ENCODE measurements at places on chromosomes 7 and 10. TPM values are rescaled to one million over a fixed set of nuclear protein-coding genes. Genes with fewer than 3 reads are reported as not detected.

ACSM6 gene
- total RNA-seq = not detected

- no peak for DNase-seq
Observed at GRCh38 chr7:90424720-90425119, 21.5 kb downstream of the CLDN12 start.

- no peak for DNase-seq
Observed at GRCh38 chr7:7490003-7490402, 45.7 kb downstream of the COL28A1 start.

SLC13A1 gene
- total RNA-seq = not detected

DNA sequence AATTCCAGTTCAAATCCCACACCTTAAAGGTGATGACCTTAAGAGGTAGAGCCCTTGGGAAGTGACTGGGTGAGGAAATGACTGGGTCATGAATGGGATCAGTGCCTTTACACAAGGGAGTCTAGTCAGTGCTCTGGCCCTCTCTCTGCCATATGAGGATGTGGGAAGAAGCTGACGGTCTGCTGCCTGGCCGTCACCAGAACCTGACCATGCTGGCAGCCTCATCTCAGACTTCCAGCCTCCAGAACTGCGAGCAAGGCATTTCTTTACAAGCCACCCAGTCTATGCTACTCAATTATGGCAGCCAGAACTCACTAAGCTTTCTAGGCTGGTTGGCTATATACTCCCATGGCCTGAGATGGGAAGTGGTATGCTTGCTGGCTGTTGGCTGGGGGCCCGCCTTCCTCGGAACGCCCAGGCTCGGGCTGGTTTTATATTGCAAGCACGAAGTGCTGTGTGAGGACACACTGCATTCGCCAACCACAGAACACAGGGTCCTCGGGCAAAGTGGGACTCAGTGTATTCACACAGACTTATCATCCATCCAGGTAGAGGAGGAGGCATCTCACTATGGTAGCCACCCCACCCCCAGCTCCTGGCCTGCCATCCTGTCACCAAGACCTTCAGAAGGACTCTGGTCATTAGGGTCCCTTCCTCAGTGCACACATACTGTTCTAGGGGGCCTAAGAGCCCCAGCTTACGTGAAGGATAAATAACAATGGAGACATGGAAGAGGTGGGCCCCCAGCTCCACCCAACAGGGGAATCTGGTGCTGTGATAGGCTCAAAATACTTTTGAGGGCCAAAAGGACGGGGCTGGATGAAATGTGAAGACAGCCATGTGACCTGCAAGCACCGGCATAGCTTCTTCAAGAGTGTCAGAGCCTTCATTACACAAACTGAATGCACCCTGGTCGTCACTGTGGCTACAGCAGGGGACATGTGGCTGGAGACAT is 49.0 kb downstream of the ZRANB1 start:
- DNase-seq = no peak

GRCh38 chr10:61891906-61892585 is 9.5 kb upstream of the ARID5B start:
- DNase-seq = no peak

FAM241B gene
- total RNA-seq = 14.2 TPM

PROSER2 gene
- 84.9 TPM for total RNA-seq

PWWP2B gene
- total RNA-seq = 5.2 TPM

GDF10 gene
- total RNA-seq = not detected

DNA sequence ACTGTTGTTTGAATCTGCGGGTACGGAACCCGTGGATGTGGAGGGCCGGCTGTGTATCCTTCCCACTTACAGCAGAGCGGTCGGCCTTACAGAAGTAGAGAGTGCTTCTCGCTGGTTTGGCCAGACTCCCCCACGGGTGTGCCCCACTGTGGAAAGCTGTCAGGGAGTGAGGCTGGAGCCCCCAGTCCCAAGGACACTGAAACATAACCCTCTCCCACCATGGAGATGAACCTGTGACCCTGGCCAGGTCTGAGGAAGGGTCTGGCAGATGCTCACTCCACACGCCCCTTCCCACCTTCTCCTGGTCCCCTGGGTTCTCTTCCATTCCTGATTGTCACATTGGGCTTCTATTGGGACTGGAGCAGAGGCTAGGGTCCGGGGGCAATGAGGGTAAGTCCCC is 39.6 kb downstream of the TSPAN15 start:
- no peak for DNase-seq

PDE6C gene
- not detected for total RNA-seq

- no peak for DNase-seq
Observed at GRCh38 chr10:77911535-77912123, 14.9 kb downstream of the DLG5 start.

DNA sequence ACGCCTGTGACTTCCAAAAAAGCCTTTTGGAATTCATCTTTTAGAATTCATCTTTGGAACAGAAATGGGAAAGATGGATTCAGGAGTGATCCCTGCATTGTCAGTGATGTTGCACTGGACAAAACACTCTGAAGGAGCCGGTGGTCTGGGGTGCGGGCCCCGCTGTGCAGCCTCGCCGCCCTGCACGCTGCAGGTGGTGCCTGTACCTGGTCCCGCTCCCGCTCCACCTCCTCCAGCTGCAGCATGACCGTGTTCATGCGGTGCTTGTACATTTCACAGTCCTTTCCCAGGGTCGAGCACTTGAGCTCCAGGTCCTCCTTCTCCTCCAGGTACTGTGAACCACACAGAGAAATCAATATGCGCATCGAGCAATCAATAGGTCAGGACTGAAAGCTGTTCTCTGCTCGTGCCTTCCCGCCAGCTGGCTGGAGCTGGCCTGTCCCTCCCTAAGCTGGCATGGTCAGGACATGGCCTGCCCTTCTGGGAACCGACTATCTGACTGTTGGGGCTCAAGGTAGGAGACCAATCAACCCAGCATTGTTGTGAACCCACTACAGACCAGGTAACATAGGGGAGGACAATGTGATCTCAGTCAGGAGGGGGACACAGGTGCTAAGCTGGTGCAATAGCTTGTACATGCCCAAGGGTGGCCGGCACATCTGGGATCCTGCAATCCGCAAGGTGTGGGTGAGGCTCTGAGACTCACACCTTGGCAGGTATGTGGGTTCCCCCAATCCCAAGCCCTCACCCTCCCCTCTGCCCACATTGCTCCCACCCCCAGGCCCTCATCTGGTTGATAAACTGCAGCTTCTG is 93.8 kb upstream of the GNA12 start:
- no peak for DNase-seq

WIPF3 gene
- total RNA-seq = 0.27 TPM

GRCh38 chr10:131781076-131781475 is 119.7 kb upstream of the PPP2R2D start:
- DNase-seq = no peak

GRCh38 chr7:127995881-127996215 is 35.4 kb downstream of the LRRC4 start:
- no peak for DNase-seq

Data from Caki2 (cell line).